Foreskin melanocyte (primary cell): ENCODE measurements at places on chromosomes 3 and 15.

GRCh38 chr3:71974786-71975185 is 189.8 kb upstream of the PROK2 start:
- no peak for DNase-seq

DNA sequence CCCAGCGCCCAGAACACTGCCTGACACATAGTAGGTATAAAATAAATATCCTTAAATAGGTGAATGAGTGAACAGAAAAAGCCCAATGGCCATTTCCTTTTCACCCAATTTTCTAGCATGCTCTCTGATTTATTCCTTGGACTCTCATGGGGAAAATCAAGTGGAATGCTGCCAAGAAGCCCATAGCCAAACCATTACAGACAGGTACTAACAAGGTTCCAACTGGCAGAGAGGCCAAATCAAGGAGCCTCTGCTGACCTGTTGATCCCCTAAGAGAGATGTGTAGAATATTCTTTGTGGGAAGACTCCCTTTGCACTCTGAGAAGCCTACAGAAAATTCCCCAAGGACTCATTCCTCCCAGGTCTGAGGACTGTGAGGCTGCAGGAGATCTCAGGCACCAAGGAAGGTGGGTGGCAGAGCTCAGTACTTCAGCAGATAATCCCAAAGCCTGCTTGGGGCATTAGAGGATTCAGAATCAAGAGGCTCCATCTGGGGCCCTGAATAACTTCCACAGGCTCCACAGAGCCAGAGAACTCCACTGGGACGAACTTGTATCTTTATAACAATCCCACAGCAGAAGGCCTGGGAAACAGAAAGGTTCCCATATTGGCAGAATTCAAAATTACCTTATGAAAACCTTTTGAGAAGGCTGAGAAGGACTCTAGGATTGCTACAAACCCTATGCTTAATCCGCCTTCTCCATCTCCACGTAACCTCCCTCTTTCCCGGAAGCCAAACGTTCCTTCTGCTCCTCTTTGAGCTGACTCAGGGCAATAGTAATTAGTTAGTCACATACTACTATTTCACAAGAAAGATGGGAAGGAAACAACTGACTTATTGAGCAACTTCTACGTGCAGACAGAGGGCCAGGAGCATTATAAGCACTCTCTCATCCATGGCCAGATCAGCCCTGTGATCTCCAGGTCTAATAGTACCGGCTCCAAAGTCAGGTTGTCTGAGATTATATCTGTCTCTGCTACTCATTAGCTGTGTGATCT is 34.5 kb downstream of the PRICKLE2 start:
- no peak for DNase-seq

DNA sequence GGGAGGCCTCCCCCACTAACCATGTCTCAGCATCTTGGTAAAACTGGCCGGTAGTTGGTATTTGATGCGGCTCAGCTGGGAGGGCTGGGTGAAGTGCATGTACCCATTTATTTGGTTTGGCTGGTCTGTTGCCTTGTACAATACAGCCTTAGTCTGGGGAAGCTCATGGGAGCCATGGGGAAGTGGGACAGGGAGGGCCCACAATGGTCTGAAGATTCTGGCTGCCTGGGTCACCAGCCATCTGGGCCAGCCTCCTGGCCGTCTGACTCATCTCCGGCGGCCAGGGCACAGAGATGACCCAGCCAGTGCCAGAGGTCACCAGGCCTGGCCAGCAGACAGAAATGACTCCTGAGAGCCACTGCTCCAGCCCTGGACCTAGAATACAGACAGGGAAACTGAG is 51.6 kb upstream of the SMAD6 start:
- no peak for DNase-seq

DNA sequence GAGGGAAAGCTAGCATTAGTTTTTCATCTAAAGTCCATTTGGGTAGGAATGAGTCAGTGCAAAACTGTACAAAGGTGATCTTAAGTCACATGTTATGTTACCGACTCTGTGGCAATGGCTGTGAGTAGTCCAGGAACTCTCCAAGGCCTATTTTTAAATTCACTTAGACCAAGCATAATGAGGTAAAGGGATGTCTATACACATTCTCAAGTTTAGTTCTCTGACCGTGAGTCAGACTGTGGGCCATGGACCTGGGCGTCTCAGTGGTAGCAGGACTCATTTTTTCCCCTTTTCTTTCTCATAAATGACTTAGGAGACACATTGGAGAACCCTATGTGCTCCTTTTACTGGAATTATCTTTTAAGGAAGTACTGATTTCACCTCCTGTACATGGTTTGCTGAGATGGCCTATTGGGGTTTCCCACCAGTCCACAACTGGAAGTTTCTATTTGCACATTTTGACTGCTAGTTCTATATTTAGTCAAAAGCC is 488.7 kb upstream of the TPRG1 start:
- DNase-seq: no peak

- no peak for DNase-seq
Observed at GRCh38 chr3:145943952-145944351, 217.0 kb downstream of the PLOD2 start.

- DNase-seq: no peak
Observed at GRCh38 chr3:125200731-125201139, 11.8 kb downstream of the SLC12A8 start.

- DNase-seq: no peak
Observed at GRCh38 chr15:81021321-81021720, 20.6 kb downstream of the TLNRD1 start.

DNA sequence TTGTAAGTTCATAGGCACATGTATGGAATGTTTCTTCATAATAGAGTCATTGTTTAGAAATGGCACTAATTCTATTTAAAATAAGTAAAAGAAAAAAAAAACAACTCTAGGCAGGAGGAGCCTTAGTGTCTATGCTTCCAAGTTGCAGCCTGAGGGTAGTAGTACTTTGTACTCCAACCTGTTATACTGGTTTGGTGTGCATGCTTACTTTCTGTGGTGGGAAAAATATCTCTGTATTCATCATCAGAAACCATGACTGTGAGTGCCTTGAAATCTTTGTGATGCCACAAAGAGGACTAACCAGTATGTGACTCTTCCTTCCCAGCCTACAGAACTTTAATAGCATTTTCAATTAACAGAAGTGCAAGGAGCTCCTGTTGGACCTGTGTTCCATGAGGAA is 4.4 kb downstream of the NAALADL2 start:
- DNase-seq: peak; percentile 58

DNA sequence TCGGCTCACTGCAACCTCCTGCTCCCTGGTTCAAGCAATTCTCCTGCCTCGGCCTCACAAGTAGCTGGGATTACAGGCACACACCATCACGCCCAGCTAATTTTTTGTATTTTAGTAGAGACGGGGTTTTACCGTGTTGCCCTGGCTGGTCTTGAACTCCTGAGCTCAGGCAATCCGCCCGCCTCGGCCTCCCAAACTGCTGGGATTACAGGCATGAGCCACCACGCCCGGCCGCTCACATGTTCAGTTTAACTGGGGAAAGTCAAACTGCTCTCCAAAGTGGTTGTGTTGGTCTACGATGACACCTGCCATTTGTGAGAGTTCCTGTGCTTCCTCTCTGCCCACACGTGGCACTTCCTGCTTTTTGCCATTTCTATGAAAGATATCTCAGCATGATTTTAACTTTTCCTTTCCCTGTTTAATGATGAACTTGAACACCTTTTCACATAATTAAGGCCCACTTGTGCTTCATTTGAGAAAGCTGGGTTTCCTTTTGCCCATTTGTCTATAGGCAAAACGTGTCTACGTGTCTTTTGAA is 877 bp upstream of the GP5 start:
- DNase-seq: no peak

- no peak for DNase-seq
Observed at GRCh38 chr15:91482799-91483198, 370.7 kb upstream of the SLCO3A1 start.

DNA sequence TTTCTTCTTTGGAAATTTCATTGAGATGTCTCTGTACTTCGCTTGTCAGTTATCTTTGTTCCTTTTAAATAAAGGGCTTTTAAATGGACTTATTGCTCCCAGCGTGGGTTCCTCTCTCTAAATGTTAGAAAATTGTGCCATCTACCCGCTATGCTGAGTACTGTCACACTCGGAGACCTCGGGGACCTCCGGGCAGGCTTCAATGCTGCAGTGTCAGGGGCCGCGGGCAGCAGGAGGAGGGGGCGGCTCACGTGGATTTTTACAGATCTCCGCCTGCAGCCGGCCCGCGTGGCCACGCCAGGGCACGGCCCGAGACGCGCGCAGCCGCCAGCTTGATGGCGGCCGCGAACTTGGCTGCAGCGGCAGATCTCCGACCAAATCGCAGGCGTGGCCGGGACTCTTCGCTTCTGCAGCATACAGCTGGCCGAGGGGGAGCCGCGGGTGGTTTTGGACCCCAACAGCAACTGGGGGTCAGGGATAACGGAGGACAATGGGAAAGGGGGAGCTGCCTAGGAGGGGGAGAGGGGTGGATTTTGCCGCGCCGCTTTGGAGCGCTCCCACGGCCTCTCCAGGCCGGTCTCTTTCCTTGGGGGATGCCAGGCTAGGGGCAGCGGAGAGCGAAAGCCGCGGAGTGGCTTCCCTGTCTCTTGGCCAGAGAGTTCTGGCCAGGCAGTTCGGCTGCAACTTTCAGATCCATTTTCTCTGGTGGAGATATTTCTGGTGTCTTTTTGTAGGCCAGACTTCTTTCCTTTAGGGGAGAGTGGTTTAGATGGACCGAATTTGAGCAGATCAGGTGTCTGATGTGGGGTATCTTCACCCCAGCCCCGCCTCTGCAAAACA is 15.3 kb downstream of the NR2F2 start:
- peak; percentile 85 for DNase-seq

GRCh38 chr3:173617490-173617889 is 219.9 kb downstream of the NLGN1 start:
- DNase-seq: no peak

- DNase-seq: no peak
Observed at GRCh38 chr3:111476701-111477100, 65.3 kb upstream of the CD96 start.

- no peak for DNase-seq
Observed at GRCh38 chr15:99385005-99385669, 133.9 kb downstream of the LRRC28 start.

DNA sequence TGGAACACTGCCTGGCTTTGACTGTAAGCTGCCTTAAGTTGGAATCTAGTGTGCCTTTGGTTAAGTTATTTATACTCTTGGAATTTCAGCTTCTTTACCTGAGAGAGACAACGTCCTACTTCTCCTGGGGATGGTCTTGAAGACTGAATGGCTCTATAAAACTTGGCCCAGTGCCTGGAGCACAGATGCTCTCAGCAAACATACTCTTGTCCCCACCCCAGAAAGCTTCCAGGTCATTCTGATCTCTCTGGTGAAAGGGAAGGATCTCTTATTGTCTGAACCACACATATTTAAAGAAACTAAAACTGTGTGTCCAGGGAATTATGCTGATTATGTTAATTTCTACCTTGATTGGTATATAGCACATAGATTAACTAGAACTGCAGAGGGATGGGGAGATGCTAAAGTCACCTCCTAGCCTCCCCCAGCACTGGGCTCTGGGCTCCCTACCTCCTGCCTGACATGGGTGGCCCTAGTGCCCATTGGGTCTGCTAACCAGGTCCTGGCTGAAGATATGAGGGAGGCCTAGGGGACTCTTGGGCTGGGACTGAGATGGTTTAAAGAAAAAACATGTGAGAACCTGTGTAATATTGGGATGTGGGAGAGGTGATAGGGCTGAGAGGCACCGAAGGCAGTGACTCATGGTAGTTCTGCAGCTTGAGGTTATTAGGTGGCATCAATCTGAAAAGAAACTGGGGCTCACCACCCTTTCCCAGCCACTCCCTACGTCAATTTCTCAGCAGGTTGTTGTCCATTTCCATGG is 171.0 kb downstream of the RPLP1 start:
- DNase-seq: no peak

DNA sequence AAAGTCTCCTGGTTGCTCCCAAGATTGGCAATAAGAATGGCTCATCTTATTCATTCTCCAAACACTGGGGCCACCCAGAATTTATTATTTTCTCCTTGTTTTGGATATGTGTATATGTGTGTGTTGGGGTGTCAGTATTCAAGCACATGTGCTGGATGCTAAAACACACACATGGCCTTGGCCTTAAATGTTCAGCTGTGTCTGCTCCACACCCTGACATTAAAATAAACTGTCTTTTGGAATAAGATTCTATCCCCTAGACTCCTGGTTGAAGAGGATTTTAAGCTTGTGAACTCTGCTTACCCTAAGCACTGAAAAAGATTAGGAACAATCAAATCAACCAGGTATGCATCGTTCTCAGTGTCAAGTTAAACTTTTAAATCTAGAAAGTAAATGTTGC is 382.9 kb upstream of the MCTP2 start:
- DNase-seq: no peak

DNA sequence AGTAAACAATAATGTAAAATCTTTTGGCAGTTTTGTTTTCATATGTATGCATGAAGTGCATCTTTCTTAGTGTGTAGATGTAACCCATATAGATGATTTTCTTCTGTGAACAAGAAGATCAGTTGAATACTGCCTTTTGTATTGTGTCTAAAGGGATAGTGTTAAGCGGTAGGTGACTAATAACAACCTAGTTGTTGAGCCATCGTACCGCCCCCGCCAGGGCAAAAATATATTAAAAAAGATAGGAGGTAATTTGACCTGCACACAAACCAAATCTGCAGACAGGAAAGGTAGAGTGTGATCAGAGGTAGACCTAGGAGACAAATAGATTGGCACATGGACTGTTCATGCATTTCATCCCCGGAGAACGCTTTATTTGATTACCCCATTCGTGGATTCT is 3.3 kb upstream of the GMNC start:
- DNase-seq: no peak

- DNase-seq: no peak
Observed at GRCh38 chr3:12138044-12138443, 20.7 kb downstream of the TIMP4 start.

DNA sequence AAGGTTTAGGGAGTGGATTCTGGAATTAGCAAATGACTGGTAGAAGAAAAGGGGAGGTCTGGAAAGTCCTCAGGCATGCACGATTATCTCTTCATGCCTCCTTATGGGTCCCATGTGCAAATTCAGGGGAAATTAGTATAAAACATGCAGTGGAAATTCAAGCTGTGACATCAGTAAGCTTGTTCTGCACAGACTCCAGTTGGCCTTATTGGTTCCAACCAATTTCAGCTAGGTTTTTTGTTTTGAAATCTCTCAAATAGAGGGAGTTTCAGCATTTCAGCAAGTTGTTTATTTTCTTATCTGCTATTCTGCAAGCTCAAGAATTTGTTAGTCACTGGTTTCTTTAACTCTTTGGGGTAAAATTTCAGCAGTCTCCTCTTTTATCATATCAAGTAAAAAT is 774 bp upstream of the TMCO5A start:
- no peak for DNase-seq

DNA sequence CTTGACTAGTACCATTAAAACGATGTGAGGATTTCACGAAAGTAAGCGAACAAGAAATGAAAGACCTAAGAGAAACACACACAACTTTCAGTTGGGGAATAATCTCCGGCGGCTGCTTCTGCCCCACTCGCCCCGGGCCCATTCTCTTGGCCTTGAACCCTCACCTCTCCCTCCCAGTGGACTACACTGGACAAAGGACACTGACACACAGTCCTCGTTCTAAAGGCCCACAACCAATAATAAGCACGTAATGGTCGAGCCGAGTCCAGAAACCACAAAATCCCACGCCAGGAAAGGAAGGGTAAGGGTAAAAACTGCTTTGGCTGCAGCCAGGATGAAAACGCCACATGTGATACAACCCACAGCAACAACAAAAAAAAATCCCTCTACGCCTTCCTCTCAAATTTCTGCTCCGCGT is 469 bp downstream of the ZNF770 start:
- DNase-seq: no peak
